AG04450 (cell line): ENCODE measurements at places on chromosomes 16 and 17.

DNA sequence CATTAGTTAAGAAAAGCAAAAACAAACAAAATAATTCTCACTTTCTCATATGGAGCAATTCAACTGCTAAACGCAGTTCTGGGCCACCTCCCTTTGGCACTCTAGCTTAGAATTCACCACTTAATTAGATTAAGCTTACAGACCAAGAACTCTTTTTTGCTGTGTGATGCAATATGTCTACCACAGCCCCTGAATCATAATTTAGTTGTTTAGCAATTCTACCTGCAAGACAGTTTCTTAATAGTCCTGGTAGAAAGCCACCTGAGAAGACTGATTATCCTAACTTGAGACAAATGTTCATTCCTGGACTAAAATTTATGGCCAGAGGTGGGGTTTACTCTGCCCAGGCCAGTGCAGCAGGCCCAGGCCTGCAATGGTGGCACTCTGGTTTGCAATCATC is 205.9 kb downstream of the HS3ST3A1 start:
- DNase-seq, result no peak

- no peak for DNase-seq
Measured at GRCh38 chr17:182050-182751, 751 bp upstream of the DOC2B start.

- no peak for DNase-seq
Measured at GRCh38 chr17:42288803-42289610, 709 bp downstream of the STAT5A start.

DNA sequence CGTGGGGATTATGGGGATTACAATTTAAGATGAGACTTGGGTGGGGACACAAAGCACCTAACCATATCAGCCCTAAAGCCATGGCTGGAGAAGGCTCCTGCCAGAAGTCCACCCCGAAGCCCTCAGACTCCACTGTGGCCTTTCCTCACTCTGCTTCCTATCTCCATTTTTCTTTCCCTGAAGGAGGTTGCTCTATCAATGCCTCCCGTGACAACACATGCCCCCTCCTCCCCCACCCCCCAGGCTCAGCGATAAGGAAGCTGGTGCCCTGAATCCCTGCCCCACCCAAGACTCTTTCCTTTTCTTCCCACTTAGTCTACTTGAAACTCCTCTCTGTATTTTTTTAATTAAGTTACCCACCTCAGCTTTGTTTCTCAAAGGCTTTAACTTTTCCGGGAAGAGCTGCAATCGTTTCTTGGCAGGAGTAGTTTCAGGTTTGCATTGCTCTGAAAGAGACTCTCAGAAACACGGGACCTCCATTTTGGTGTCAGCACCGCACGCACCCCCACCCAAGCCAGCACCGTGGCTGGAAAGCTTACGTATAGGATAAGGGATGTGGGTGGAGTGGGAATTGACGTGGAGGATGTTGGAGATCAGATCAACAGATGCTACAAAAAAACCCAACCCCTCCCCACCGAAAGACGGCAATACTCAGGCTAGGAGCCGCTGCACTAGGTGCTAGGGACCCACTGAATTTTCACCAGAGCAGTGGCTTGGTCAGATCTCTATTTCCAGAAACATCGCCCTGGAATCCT is 15.2 kb upstream of the CA4 start:
- DNase-seq, result no peak

DNA sequence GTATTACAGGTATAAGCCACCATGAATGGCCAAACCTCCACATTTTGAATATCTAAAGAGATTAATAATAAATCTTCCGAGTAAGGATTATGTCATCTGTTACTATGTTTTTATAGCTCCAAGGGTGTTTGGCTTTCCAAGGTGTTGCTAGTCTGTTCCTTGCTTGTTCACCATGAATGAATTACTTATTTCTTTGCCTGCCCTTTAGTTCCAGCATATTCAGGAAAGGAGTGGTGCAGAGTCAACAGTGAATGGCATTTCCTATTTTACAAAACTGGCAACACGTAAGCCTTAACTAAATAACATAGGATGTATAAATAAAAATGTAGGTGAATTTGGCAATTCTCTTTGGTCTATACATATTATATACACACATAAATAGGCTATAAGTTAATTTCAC is 70.3 kb downstream of the MYO1D start:
- DNase-seq, result no peak

DNA sequence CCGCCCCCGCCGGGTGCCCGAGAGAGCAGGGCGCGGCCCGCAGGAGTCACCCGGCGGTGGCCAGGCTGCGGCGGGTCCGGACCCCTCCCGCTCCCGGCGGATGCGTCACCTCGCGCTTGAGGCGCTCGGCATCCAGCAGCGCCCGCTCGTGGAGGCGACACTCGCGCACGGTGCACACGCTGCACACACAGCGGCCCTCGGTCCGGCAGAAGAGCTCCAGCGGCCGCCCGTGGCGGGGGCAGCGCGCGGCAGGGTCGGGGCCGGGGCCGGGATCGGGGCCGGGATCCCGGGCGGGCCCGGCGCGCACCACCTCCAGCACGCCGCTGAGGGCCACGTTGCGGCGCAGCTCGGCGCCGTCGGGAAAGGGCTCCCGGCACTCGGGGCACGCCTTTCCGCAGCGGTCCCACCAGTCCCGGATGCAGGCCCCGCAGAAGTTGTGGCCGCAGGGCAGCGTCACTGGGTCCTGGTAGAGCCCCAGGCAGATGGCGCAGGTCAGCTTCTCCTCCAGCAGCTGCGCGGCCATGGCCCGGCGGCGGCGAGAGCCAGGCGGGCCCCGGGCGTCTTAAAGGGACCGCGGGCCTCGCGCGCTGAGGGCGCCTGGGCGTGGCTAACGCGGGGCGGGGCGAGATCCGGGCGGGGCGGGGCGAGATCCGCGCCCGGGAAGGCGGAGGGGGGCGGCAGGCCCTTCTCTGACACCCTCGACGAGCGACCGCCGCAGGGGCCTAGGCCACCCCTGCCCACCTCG is at the start of gene TRIM65:
TSS of gene TRIM65 (minus strand) at position 537 of the 745 bp plus-strand sequence. CDS start at position 523, 14 bp downstream.
- no peak for DNase-seq

DNA sequence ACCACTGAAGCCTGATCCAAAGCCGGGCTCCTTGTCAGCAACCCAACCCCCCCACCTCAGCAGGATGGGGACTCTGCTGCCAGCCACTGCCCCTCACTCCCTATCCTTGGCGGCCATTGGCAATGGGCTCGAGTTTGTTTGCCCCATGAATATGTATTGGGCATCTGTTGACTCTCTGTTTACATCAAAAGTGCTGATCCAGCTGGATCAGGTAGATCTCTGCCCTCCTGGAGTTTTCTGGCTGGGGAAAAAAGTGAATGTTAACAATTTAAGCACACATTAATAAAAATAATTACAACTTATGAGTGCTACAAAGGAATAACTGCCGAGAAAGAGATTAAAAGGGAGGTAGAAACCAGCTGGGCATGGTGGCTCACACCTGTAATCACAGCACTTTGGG is 62.5 kb downstream of the ATP2C2 start:
- no peak for DNase-seq

GRCh38 chr16:86901483-86901882 is 323.1 kb downstream of the FOXL1 start:
- no peak for DNase-seq

DNA sequence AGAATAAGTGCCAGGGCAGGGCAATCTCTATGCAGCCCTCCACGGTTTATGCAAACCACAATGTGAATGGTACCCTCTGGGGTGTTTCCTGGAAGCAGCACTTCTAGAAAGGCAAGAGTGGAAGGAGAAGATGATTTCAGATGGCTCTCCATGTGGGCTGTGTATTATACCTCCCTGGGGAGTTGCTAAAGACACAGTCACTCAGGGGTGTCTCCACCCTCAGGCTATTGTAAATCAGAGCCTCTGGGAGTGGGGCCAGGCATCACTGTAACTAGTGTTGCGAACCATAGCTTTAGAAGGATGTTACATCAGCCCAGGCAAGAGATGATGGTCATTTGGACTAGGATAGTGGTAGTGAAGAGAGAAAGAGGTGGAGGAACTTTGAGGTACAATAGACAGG is 83.3 kb upstream of the ZKSCAN2 start:
- DNase-seq, result no peak
